AG09319 (cell line): ENCODE measurements at places on chromosomes 5 and 9.

DNA sequence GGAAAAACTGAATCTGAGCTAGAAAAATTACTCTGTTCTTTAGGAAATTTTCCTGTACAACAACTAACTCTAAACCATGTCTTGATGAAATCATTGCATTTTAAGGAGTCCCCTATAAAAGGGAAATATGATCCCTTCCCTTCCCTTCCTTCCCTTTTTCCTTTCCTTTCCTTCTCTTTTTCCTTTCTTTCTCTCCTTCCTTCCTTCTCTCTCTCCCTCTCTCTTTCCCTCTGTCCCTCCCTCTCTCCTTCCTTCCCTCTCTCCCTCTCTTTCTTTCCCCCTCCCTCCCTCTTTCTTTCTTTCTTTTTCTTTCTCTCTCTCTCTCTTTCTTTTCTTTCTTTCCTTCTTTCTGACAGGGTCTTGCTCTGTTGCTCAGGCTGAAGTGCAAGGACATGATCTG is 42.2 kb upstream of the MYO10 start:
- DNase-seq = no peak

GRCh38 chr9:7782400-7783120 is 17.0 kb downstream of the DMAC1 start:
- DNase-seq = no peak

- no peak for DNase-seq
These were observed 15.0 kb downstream of the FBXO38 start for GRCh38 chr5:148398698-148399121.

GRCh38 chr9:131875828-131876485 is 136.1 kb upstream of the RAPGEF1 start:
- no peak for DNase-seq

GRCh38 chr9:32580631-32581300 is 7.8 kb upstream of the NDUFB6 start:
- no peak for DNase-seq
